NCI-H187 (cell line): ENCODE measurements at places on chromosomes 2 and 18.
A peak's percentile ranks its signal among the peaks of the same experiment; 100 is the strongest.

GRCh38 chr2:200490001-200490400, 19.9 kb downstream of the KCTD18 start:
- DNase-seq = no peak

- DNase-seq = no peak
Observed at GRCh38 chr18:46842583-46842982, 74.7 kb downstream of the PIAS2 start.

DNA sequence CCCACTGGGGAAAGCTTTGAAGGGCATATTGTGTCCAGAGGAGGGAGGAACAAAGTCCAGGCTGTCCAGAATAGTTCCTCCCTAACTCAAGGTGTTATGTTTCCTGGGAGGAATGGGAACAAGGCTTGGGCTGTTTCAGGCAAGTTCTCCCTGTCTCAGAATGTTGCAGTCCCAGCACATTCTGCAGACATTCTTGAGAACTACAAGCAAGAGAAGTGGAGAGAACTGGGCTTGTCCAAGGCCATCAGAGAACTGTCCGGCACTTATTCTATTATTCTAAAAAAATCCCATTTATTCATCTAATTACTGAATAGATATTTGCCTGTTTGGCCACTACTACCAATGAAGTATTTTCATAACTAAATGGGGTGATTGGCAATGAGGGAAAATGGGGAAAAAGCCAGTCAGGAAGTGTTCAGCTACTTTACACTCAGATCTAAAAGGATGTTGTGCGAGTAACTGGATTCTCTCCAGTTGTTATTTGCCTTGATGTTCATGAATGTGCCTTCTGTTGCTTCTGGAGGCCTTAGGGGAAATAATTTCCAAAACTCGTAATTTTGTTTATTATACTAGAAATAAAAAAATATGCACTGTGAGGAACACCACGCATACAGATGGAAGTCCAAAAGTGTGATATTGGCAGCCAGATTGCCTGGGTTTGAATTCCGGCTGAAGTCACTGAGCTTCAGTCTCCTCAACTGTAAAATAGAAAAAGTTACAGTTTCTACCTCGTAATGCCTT, 300.1 kb upstream of the RND3 start:
- DNase-seq = no peak

- DNase-seq = no peak
Observed at GRCh38 chr18:41009926-41010325, 945.1 kb upstream of the PIK3C3 start.

DNA sequence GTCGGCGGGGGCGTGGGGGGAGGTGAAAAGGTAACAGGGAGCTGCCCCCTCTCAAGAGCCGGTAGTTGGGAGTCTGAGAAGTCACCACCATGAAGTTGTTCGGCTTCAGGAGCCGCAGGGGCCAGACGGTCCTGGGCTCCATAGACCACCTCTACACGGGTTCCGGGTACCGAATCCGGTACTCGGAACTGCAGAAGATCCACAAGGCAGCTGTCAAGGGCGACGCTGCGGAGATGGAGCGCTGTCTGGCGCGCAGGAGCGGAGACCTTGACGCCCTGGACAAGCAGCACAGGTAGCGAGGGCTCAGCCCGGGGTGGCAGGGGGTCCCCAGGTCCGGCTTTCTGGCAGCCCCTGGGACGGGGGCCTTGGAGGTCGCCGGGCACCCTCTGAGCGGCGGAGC, 47.1 kb upstream of the ZNF519 start:
- DNase-seq = no peak

DNA sequence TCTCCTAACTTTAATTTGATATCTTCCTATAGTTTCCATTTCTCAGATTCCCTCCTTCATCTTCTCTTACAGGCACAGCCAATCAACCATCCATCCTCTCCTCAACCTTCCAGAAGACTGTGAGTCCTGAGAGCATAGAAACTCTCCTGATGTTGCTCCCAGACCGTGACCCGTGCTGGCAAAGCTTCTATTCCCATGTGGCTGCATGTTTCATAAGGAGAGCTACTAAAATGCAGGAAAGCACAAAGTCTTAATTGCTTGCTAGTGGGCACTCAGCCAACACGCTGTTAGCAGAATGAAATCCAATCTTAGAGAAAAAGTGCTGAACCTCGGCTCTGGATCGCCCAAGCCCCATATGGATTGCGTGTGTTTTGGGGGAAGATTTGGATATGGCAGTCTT, 1244.7 kb upstream of the ZEB2 start:
- DNase-seq = peak; percentile 79

DNA sequence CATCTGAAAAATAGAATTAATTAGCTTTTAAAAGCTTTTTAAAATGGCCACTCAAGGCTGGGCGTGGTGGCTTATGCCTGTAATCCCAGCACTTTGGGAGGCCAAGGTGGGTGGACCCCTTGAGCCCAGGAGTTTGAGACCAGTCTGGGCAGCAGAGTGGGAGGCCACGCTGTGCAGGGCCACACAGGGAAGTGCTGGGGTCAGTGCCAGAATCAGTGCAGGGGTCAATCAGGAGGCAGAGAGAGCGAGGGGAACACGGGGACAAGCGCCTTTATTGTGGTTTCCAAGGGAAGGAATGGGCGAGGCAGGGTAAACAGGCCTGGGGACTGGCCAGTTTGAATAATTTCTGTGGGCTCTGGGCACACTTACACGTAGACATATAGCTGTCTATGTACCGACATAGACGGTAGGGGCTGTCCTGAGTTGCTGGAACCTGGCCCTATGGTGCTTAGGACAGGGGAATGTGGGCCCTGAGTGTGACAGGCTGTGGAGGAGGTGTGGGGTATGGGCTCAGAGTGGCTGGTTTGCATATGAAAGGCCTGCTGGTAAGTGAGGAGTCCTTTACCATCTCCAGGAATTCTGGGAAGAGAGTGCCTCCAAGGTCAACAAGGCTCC, 42.9 kb downstream of the DYSF start:
- no peak for DNase-seq

- DNase-seq = no peak
Observed at GRCh38 chr2:189854187-189854586, 69.9 kb downstream of the PMS1 start.

GRCh38 chr2:17752892-17753802, 463 bp downstream of the SMC6 start:
- DNase-seq = peak; percentile 32

GRCh38 chr2:207767461-207768167, 2.1 kb downstream of the FZD5 start:
- DNase-seq = no peak

- no peak for DNase-seq
Observed at GRCh38 chr2:118146315-118147283, 58.3 kb downstream of the INSIG2 start.

DNA sequence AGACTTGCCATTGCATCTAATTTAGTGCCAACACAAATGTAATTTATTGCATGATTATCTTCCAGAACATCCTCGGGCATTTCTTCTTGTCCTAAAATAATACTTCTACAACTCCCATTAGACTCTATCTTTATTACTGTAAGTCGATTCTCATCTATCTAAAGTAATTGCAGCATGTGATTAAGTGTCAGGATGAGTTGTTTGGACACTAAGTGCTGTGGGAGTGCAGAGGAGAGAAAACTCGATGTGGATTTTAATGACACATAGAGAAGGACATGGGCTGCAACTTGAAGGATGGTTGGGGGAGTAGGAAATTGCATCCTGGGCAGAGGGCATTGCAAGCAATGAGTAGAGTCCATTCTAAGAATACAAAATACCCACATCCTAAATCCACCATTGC, 33.5 kb downstream of the STAT4 start:
- DNase-seq = no peak

GRCh38 chr2:15425712-15426111, 135.4 kb downstream of the NBAS start:
- DNase-seq = no peak

DNA sequence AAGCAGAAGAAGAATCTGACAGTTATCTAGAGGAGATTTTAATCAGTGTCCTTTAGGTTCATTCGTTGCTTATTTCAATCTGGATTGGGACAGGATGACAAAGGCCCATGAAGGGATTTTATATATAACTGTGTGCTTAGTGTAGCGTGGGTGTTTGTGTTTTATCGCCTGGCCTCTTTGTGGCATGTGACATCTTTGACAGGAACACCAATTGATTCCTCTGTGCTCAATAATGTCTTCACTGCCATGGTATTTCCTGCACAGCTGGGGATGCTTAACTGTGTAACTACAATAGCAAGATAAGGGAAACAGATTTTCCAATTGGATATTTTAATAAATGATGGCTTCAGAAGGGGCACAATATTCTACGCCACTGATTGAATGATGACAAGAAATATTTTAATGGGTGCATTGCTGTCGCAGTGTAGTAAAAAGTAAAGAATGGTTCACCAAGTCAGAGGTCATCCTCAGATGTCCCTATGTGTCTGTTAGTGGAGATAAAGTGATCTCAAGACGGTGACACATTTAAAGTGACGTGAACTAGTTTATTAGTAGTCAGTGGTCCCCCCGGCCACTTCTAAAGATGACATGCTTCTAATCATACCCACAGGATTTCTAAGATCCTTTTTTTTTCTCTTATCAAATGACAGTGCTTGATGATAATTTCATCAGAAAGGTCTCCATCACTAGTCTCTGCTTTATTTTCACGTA, 160.4 kb downstream of the AGAP1 start:
- no peak for DNase-seq

DNA sequence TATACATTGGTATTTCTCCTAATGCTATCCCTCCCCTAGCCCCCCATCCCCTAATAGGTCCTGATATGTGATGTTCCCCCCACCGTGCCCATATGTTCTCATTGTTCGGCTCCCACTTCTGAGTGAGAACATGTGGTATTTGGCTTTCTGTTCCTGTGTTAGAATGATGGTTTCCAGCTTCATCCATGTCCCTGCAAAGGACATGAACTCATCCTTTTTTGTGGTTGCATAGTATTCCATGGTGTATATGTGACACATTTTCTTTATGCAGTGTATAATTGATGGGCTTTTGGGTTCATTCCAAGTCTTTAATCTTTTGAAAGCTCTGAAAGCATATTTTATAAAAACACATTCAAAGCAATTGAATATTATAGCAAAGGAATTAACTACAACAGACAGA, 1169.4 kb upstream of the ZEB2 start:
- no peak for DNase-seq

- DNase-seq = no peak
Observed at GRCh38 chr2:238280083-238280825, 8.2 kb downstream of the PER2 start.

DNA sequence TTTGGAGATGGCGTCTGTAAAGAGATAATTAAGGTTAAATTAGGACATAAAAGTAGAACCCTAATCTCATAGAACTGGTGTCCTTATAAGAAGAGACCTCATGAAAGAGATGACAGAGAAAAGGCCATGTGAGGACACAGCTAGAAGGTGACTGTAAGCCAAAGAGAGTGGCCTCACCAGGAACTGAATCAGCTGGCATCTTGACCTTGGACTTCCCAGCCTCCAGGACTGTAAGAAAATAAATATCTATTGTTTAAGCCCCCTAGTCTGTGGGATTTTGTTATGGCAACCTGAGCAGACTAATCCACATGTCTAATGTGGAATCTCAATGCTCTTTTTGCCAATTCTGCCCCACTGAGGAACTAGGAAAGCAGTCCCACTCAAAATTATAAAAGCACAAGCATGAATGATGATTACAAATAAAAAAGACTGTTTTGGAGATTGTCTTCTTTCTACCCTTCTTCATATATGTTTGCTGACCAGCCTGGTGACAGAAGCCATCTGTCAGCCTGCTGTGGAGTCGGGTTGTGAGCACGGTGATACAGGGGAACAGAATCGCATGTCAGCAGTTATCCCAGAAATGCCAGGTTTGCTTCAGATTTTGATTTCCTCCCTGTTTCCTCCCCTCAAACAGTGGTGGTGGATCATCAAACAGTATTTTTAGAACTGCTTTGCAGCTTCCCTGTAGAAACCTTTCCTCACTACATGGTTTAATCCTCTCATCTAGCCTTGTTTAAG, 54.2 kb downstream of the INPP4A start:
- DNase-seq = no peak

- DNase-seq = no peak
Observed at GRCh38 chr2:99644419-99644787, 154.6 kb upstream of the REV1 start.

- DNase-seq = no peak
Observed at GRCh38 chr2:23592898-23593751, 208.1 kb downstream of the KLHL29 start.

DNA sequence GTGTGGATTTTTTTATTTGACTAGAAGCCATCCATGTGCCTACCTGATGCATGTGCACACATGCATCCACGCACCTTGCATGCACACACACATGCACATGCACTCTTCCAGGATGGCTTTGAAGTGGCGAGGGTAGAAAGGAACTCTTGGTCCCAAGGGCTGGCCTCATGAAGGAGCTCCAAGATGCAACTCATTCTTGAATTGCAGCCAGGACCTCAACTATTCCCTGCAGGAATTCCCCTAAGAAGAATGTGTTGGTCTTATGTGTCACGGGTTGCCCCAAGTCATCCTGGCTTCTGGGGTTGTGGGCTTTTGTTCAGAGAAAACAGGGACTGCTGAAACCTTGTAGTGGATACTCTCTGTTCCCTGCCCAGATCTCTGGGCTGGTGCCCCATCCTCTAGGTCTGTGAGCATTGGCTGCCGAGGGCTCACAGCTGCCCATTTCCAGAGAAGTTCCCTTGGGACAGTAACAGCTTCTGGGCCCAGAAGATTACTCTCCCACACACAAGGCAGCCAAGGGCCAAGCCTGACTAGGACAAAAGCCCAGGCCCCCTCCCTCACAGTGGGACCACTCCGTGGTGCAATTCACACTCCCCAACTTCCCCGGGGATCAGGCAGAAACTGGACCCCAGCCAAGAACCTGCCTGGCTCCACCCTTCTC, 137.6 kb downstream of the COPS8 start:
- no peak for DNase-seq

- no peak for DNase-seq
Observed at GRCh38 chr2:16647992-16648617, 17.5 kb downstream of the CYRIA start.

GRCh38 chr2:67389788-67390187, 7.3 kb upstream of the ETAA1 start:
- DNase-seq = no peak

DNA sequence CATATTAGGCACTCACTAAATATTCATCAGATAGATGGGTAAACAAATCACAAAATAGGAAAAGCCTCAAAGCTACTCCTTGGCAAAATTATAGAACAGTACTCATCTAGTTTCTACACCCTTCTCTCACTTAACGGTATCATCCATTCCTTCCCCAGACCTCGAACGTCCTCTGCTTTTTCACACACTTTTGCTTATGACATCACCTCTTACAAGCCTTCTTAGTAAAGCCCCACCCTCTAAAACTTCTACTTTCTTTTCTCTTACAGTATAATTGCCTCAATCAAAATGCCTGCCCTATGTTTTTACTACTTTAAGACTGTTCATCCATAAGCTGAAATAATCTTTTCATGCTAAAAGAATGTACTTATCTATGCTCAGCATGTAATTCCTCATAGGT, 8.1 kb downstream of the CHN1 start:
- no peak for DNase-seq

GRCh38 chr2:192029089-192029488, 165.6 kb downstream of the TMEFF2 start:
- DNase-seq = no peak

- no peak for DNase-seq
Observed at GRCh38 chr18:35415511-35416073, 38.5 kb upstream of the ZNF396 start.

GRCh38 chr18:23541349-23542093, 38.2 kb downstream of the RMC1 start:
- DNase-seq = no peak

- DNase-seq = no peak
Observed at GRCh38 chr2:241933179-241933911, 63.8 kb downstream of the RTP5 start.
